CD4-positive, alpha-beta T cell treated with Interleukin-2 at 100 ng/mL for 4 hours (primary cell): ENCODE measurements at places on chromosomes 12 and 14.

DNA sequence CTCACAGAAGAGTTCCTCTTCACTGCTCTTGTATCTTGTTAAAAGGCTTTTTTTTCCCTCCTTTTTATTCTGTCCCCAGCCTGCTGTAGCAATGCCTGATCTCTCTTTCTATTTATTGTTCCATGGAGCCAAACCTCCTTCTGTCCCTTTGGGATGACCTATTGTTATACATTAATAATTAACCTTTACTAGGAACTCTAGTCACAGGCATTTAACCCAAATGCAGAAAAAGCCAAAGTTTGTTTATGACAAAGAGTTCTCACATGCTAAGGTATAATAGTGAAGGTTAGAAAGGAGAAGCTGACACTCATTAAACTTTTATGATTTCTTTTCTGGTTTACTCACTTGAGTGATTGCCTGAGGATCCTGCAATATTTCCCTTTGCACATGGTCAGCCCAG, 535.8 kb downstream of the NRXN3 start:
- no peak for DNase-seq

DNA sequence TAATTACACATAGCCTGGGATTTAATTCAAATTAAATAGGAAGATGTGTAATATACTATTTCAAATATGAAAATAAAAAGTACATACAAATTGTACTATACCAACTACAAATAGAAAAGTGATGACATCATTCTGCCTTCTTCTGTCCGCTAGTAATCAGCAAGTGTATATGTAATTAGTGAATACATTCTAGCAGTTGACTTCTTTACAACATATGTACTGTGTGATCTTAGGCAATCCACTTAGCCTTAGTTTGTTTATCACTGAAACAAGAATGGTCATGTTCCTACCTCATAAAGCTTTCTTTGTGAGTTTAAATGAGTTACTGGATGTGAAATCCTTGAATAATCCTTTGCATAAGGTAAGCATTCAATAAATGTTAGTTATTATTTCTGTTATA, 7.8 kb upstream of the LUM start:
- DNase-seq = no peak

DNA sequence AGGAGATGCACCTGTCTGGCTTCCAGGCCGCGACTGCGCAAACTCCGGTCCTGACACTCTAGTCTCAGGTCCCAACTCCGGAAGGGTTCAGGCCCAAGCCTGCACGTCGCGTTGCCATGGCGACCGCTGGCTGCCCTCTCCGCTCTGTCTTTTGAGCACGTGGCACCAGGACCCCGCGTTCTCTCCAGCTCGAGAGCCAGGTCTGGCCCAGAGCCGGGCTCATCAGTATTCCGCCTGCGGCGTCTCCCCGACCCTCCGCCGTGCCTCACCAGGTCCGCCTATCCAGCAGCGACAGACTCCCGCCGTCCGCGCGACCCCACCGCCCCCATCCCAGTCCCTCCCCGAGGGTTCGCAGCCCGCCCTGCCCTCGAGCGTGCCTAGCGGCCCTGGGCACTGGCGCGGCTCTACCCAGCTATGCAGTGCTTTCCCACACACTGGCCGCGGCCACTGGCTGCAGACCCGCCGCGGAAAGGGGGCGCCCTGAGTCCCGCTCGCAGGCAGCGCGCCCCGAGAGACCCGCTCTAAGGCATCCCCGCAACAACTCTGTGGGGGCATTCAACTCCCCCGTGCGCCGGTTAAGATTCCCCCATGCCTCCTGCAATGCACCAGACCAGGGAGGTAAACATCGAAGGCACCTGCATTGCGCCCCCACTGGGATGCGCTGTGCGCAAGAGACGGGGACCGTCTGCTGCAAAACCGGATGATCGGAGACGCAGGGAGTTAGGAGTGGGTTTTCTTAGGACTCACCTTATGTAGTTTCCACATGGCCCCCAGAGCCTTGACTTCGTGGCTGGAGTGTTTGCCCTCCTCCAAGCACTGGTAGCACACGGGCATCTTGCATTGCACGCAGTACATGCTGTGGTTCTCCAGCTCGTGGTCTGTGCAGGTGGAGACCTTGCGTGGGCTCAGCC, 1.3 kb downstream of the TRIM9 start:
- DNase-seq = peak; percentile 40

DNA sequence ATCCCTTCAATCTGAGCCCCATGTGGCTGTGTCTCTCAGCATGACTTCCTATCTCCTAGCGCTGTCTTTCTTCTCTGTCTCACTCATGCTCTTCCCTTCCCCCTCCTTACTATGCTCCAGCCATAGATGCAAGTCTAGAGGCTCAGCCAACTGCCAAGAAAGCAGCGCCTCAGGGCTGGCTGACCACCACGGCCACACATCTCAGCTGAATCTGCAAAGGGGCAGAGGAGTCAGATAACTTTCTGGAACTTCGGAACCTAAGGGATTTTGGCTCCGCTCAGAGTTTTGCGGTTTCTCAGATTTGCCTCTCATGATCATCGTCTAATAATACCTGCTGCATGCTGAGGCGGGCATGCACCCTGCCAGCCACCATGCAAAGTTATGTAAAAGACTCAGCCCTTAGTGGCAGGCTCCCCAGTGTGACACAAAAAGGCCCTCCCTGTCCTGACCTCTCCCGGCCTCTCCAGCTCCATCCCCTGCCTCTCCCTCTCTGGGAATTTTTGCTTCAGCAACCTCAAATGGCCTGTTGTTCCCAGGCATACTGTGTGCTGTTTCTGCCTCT, 5.0 kb upstream of the FGF6 start:
- DNase-seq = no peak

GRCh38 chr14:93832081-93832480, 43.8 kb upstream of the PRIMA1 start:
- no peak for DNase-seq

- DNase-seq = no peak
Measured at GRCh38 chr14:55126034-55126433, 3.0 kb upstream of the LGALS3 start.

GRCh38 chr12:20395791-20396550, 27.6 kb downstream of the PDE3A start:
- no peak for DNase-seq

DNA sequence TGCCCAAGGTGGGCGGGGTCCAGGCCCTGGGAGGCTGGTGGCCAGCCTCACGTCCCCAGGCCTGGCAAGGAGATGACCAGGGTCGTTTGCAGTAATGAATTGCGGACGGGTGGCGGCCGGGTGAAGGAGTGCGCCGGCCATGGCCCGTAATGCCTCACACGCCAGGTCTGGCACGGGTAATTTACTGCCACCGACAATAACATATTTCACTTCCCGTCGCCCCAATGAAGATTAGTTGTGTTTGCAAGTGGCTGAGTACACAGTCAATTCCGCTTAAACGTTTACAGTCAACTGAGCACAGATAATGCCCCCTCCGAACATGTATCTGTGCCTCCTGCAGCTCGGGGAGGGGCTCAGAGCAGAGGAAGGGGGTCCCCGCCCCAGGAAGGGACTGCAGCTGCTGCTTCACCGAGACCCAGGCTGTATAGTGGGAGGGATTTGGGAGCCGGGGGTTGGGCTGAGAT, 48.3 kb downstream of the MVK start:
- no peak for DNase-seq

DNA sequence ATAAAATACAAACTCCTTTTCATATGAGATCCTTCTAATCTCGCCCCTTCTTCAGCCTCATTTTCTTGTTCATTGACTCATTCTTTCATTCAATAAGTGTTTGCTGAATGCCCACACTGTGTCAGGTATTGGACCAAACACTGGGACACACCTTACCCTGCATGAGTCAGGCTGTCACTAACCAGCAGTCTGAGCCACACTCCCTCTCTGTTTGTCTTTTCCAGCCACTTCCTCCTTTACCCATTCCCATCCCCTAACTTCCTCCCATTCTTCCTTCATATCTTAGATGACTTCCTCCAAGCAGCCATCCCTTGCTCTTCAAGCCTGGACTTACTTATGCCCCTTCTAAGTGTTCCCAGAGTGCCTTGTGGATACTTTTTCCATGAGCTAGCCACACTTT, 27.0 kb upstream of the HIF1A start:
- peak; percentile 38 for DNase-seq

- DNase-seq = no peak
Measured at GRCh38 chr14:29391801-29392200, 535.8 kb downstream of the PRKD1 start.

DNA sequence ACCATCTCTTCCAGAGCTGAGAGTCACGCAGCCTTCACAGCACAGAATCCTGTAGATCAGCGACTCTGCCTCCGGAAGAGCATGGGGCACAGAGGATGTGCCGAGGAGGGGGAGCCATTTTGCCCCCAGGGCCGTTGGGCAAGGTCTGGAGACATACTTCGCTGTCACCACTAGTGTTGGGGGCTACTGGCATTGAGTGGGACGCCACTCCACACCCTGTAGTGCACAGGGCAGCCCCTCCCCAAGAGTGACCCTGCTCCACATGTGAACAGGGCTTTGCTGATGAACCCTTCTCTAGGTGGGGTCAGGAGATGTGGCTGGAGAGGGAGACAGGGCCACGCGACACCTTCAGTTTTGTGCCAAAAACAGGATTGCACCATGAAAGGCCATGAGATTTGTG, 6.0 kb downstream of the GLT1D1 start:
- DNase-seq = no peak

DNA sequence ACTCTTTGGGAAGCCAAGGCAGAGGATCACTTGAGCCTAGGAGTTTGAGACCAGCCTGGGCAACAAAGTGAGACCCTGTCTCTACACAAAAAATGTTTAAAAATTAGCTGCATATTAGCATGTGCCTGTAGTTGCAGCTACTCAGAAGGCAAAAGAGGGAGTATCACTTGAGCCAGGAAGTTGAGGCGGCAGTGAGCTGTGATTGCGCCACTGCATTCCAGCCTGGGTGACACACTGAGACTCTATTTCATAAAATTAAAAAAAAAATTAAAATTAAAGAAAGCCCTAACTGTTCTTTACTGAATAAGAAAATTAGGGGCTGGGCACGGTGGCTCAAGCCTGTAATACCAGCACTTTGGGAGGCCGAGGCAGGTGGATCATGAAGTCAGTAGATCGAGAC, 27.0 kb downstream of the SENP1 start:
- DNase-seq = no peak

DNA sequence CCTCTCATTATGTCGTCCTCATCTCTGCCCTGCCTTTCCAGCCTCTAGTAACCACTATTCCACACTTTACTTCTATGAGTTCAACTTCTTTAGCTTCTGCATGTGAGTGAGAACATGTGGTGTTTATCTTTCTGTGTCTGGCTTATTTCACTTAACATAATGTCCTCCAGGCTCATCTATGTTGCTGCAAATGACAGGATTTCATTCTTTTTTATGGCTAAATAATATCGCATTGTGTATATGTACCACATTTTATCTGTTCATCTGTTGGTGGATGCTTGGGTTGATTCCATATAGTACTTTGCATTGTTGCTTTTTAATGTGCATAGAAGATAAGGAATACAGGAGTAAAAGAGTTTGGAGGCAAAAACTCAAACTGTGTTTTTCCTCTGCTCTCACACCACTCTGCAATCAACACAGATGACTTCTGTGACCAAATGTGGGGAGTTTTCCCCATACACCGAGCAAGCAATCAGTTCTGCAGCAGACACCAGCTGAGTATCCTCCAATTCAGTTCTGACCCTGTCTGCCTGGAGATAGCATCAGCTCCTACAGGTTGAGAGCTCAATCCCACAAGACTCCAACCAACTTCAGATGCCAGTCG, 24.6 kb upstream of the FLVCR2 start:
- no peak for DNase-seq

DNA sequence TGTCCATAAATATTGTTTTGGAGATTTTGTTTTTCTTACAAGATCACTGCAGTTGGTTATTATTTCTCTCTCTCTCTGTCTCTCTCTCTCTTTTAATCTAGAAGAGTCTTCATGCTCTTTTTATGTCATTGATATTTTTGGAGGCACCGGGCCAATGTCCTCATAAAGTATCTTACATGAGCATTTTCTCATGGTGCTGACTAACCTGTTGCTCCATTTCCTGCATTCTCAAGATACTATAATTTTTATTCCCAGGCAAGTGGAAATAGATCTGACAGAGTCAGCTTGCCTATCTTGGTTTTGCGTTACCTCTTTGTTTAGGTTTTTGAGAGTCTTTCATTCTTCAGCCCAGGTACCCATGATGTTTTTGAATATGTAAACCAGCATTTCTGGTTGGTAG, 938.8 kb upstream of the FBXO33 start:
- no peak for DNase-seq

DNA sequence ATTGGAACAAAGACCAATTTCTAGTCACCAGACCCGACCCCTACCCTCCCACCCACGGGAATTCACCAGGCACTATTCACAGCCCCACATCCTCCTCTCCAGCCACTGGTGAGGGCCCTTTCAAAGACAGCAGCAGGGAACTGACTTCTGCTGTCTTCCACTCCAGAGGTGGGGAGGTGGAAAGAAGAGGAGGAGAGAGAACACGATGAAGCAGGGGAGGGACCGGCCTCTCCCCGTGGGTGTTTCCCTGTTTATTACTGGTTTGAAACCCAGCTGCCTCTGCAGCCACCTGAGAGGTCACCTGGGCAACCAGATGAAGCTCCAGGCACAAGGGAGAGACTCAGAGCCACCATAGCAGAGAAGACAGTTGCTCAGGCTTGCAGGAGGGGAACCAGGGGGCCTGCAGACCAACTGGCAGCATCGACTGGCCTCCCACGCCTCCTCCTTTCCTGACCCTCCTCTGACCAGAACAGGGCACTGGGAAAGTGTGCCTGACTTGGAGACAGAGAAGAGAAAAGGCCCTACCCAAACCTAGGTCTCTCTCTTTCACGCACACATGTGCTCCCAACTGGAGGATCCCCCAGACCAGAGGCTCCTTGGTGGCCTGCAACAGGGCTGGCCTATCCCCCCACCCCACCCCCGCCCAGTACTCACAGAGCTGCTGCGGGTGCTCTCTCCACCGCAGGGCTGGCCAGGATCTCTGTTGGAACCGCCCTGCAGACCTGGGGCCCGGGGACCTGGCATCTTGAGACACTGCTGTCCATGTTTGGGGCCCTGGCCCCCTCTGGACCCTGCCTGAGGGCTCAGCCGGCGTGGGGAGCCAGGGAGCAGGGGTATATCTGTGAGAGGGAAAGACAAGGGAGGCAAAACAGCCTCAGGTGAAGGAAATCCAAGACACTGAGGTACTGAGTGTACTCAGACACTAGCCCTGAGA, 22.8 kb downstream of the ANO2 start:
- no peak for DNase-seq

DNA sequence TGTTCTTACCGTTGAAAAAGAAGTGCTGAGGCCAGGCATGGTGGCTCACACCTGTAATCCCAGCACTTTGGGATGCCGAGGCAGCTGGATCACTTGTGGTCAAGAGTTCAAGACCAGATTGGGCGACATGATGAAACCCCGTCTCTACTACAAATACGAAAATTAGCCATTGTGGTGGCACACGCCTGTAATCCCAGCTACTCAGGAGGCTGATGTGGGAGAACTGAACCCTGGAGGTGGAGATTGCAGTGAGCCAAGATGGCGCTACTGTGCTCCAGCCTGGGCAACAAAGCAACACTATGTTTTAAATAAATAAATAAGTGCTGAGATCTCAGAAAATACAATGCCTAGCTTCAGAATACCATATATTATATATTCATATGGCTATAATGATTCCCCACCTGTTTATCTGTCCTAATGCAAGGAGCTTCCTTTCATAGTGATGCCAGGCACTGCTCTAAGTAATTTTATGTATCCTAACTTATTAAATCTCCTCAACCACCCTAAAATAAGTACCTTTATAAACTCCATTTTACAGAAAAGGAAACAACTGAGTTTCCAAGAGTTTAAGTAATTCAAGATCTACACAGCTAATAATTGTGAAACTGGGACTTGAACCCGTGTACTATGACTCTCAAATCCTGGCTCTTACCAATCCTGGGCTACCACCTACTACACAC, 7.3 kb downstream of the PHLDA1 start:
- no peak for DNase-seq
